ENCODE measurements at places on chromosomes 2 and 18. TPM values are rescaled to one million over a fixed set of nuclear protein-coding genes. Genes with fewer than 3 reads are reported as not detected.

TCF7L1 gene
- 1.3 TPM for total RNA-seq

KLHL14 gene
- total RNA-seq: not detected

PAX3 gene
- total RNA-seq: not detected

ACTR2 gene
- total RNA-seq: 155 TPM

EFR3B gene
- total RNA-seq: 1.4 TPM

MYCN gene
- total RNA-seq: not detected

ONECUT2 gene
- total RNA-seq: 0.05 TPM

MEP1B gene
- not detected for total RNA-seq

B3GNT7 gene
- under 0.01 TPM for total RNA-seq

DIPK1C gene
- total RNA-seq: not detected

SEH1L gene
- total RNA-seq: 84.5 TPM

SPAG16 gene
- total RNA-seq: 24.9 TPM

TDRD15 gene
- total RNA-seq: not detected

LYPD6 gene
- 7.8 TPM for total RNA-seq

RMDN2 gene
- total RNA-seq: 5.1 TPM

SP5 gene
- not detected for total RNA-seq

MAL gene
- not detected for total RNA-seq

TEX44 gene
- total RNA-seq: not detected

KLHL41 gene
- total RNA-seq: 0.30 TPM

XDH gene
- total RNA-seq: not detected

KANSL1L gene
- 27.6 TPM for total RNA-seq

ZBTB7C gene
- not detected for total RNA-seq

CCDC148 gene
- total RNA-seq: 1.2 TPM

TTR gene
- total RNA-seq: not detected

RNF138 gene
- total RNA-seq: 12.5 TPM

ABCG5 gene
- not detected for total RNA-seq

PPM1G gene
- 77.7 TPM for total RNA-seq

HTR2B gene
- 2.1 TPM for total RNA-seq

POTEE gene
- under 0.01 TPM for total RNA-seq

DLX1 gene
- total RNA-seq: 0.55 TPM

AQP12A gene
- not detected for total RNA-seq

GCKR gene
- total RNA-seq: 0.51 TPM

COL4A4 gene
- total RNA-seq: 0.28 TPM

CFAP53 gene
- total RNA-seq: 0.14 TPM

RNF144A gene
- total RNA-seq: 1.8 TPM

GPR155 gene
- 6.6 TPM for total RNA-seq

GAL3ST2 gene
- total RNA-seq: under 0.01 TPM

SLC38A11 gene
- 0.23 TPM for total RNA-seq

EPG5 gene
- 49.0 TPM for total RNA-seq

DAPL1 gene
- not detected for total RNA-seq

DCDC2C gene
- total RNA-seq: not detected

FMNL2 gene
- total RNA-seq: 20.5 TPM

CTAGE1 gene
- total RNA-seq: not detected

NR4A2 gene
- total RNA-seq: 0.30 TPM

CAPN14 gene
- total RNA-seq: 0.14 TPM

ZC3H8 gene
- total RNA-seq: 6.8 TPM

CIB4 gene
- not detected for total RNA-seq

MAPK4 gene
- not detected for total RNA-seq

MRO gene
- 1.6 TPM for total RNA-seq

ZSWIM2 gene
- total RNA-seq: not detected

FAM237A gene
- total RNA-seq: not detected
